ENCODE measurements at places on chromosomes 11 and 22.
A peak's percentile ranks its signal among the peaks of the same experiment; 100 is the strongest.

- no peak for DNase-seq
Observed at GRCh38 chr11:69841170-69841858, 22.1 kb upstream of the FGF3 start.

GRCh38 chr11:68825571-68825970, 16.1 kb downstream of the CPT1A start:
- peak; percentile 60 for DNase-seq

DNA sequence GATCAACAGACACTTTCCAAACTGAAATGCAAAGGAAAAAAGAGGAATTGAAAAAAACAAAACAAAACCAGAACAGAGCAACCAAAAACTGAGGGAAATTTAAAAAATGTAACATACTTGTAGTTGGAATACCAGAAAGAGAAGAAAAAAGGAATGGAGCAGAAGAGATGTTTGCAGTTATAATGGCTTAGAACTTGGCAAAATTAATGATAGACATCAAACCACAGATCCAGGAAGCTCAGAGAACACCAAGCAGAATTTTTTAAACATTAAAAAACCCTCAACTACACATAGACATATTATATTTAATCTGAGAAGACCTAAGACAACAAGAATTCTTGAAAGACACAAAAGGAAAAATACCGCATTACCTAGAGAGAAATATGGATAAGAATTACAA, 46.1 kb downstream of the ASCL2 start:
- DNase-seq = no peak

GRCh38 chr11:126601550-126602215, 246.2 kb downstream of the ST3GAL4 start:
- DNase-seq = no peak

GRCh38 chr22:48044487-48045060, 1282.1 kb downstream of the TBC1D22A start:
- DNase-seq = no peak

DNA sequence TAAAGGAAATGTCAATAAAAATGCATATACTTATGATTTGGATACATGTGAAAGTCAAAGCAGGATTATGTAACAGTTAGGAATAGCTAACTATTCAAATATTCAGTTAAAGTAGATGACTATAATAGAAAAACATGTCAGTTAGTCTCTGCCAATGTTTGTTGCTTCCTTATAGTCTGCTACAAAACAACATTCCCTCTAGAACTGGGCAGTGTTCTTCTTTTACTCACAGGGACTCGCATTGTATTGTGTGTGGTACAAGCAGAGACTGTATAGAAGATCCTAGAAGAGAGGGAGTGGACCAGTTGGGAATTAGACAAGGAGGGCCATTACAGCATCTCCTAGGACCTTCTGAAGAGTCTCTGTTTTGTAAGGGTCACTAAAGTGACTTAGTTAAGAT, 10.6 kb downstream of the ACAT1 start:
- DNase-seq = no peak

- no peak for DNase-seq
Observed at GRCh38 chr22:43782448-43782847, 29.7 kb downstream of the EFCAB6 start.

DNA sequence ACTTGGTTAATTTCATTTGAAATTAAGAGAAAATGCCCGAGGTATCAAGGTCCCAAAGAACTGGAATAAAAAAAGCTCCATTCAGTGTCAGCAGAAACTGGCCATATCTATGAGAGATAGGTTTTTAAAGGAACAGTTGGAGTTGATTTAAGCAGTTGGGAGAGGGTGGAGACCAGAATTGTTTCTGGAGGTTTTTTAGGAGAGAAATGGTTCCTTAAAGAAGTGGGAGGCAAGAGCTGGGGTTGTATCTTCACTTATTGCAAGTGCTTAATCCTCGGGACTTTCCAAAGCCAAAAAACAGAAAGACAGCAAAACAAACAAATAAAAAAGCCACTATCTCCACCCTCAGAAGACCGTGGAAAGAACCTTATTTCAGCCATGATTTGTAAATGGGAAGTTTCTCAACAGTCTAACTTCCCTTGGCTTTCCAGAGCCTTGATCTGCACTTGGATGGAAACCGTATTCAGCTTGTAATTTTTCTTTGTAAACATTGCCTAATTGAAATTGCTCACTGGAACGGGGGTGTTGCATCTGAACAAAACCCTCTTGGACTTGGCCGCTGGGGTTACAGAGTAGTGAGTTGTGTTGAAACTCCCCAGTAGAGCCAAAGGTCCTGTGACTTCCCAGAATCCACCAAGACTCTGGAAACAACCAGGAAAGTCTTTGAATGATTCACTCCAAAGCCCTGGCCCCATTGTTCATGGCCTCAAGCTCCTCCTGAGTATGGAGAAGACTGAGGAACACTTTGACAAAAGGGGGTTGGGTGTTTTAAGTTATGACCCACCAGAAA, 115.6 kb downstream of the SLC1A2 start:
- DNase-seq = no peak

All from activated gamma-delta T cell treated with Interleukin-2 at 50 U/mL for 16 hours (primary cell).